Activated CD8-positive, alpha-beta memory T cell treated with anti-CD3 and anti-CD28 coated beads, Interleukin-2, amount 10 ng/mL, durations not matched to agents 7 days and 5 days (primary cell): ENCODE measurements at places on chromosomes 2 and 18. TPM values are rescaled to one million over a fixed set of nuclear protein-coding genes. Genes with fewer than 3 reads are reported as not detected.

CD8B gene
- total RNA-seq, result 396 TPM

HOXD13 gene
- total RNA-seq, result not detected

RAB6C gene
- not detected for total RNA-seq

SH3RF3 gene
- 0.06 TPM for total RNA-seq

DNA sequence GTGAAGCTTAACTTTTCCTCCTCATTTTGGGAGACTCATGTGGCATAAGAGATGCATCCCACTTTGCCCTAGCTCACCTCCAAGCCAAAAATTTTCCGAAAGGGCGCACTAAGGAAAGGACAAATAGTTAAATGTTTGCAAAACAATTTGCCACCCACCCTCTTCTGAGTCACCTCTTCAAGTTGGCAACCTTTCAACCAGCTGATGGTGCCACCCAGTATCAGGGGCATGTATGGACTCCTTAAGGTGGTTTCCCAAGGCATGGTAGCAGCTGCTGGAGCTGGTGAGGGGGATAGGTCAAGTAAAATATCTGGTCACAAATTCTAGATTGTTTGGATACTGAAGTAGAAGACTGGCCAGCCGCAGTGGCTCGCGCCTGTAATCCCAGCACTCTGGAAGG is 17.2 kb upstream of the ITGAV start:
- no peak overlapping the region for H3K4me3 ChIP-seq
- DNase-seq, result no peak
- no peaks in the 10 kb centered on the region for H3K36me3 ChIP-seq

GRCh38 chr2:145724311-145724898 is 1204.5 kb upstream of the ZEB2 start:
- H3K36me3 ChIP-seq, result no peaks in the 10 kb centered on the region
- H3K27me3 ChIP-seq, result no peaks in the 10 kb centered on the region
- H3K4me3 ChIP-seq, result no peak overlapping the region
- H3K4me1 ChIP-seq, result no peaks in the 10 kb centered on the region
- DNase-seq, result no peak
- no peak overlapping the region for H3K27ac ChIP-seq

GRCh38 chr2:105794926-105795574 is 50.3 kb downstream of the NCK2 start:
- peak overlapping the region; percentile 68 for H3K4me3 ChIP-seq
- H3K36me3 ChIP-seq, result peaks cover 20% of the 10 kb centered on the region
- H3K27ac ChIP-seq, result peak overlapping the region; percentile 98
- H3K27me3 ChIP-seq, result no peaks in the 10 kb centered on the region
- no peak for DNase-seq

GRCh38 chr2:229492034-229492433 is 220.9 kb upstream of the PID1 start:
- DNase-seq, result no peak
- H3K4me1 ChIP-seq, result no peaks in the 10 kb centered on the region

DNA sequence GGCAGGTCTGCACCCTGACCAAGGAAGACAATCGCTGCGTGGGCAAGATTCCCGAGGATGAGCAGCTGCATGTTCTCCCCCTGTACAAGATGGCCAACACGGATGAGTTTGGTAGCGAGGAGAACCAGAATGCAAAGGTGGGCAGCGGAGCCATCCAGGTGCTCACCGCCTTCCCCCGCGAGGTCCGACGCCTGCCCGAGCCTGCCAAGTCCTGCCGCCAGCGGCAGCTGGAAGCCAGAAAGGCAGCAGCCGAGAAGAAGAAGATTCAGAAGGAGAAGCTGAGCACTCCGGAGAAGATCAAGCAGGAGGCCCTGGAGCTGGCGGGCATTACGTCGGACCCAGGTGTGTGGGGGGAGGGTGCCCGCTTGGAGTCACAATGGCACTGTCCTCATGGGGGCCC is 48.4 kb downstream of the BOLA3 start:
- peaks cover 9% of the 10 kb centered on the region for H3K36me3 ChIP-seq
- H3K27ac ChIP-seq, result no peak overlapping the region
- DNase-seq, result peak; percentile 25
- H3K4me1 ChIP-seq, result no peaks in the 10 kb centered on the region
- no peaks in the 10 kb centered on the region for H3K27me3 ChIP-seq
